ENCODE measurements at places on chromosomes 1 and 21.

DNA sequence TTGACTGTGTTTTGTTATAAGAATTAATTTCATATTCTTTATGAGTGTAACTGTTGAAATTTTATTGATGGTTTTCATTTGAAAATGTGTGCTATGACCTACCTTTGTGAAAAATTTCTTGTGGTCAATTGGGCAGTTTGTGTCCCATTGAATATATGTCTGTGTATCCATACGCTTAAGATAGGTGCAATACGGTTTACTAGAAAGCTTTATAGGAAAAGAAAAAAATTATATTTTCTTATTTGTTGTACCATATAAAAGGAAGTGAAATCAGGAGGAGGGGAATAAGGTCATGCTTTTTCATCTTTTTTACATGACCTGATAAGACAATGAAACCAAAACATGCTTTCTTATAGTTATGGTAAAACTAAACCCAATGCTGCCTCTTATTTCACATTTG is 807.7 kb downstream of the USP25 start:
- no peak for DNase-seq

- DNase-seq: no peak
These were observed 115.2 kb upstream of the SNX7 start for GRCh38 chr1:98546319-98546718.

- no peak for DNase-seq
These were observed 307.1 kb downstream of the CTH start for GRCh38 chr1:70718086-70718630.

DNA sequence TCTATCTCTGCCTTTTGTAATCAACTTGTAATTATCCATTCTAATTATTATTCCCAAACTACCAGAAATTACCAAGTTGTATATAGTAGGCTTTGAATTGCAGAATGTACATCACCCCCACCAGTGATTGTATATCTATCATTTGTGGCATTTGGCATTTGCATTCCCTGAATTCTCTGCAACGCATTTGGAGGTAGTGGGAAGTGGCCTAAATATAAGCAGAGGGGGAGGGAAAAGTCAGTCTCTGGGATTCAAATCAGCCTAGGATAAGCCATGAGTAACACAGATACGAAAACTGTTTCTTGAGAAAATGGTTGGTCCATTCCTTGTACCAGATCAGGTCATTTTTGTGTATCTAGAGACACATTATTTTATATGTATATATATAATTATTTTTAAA is 20.7 kb downstream of the DDX20 start:
- DNase-seq: no peak

Measured in femur (tissue), 1 donor.